ENCODE measurements at places on chromosomes 6 and 20.

DNA sequence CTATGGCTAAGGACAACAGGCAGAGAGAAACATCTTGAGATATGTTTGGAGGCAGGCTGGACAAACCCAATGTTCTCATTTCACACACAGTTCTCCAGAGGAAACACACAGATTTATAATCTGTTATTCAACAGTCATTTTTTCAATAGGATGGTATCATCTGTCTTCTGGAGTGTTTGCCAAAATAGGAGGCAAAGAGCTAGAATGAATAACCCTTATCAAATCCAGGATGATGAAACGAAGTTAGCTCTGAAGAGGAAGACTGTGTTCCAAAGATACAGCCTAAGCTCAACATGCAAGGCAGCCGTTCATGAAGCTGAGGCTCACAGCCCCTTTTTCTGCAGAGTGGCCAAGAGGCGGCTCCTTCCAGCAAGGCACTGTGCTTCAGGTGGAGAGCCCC lies 70.8 kb downstream of the PPP1R3G start:
- no peak for DNase-seq

DNA sequence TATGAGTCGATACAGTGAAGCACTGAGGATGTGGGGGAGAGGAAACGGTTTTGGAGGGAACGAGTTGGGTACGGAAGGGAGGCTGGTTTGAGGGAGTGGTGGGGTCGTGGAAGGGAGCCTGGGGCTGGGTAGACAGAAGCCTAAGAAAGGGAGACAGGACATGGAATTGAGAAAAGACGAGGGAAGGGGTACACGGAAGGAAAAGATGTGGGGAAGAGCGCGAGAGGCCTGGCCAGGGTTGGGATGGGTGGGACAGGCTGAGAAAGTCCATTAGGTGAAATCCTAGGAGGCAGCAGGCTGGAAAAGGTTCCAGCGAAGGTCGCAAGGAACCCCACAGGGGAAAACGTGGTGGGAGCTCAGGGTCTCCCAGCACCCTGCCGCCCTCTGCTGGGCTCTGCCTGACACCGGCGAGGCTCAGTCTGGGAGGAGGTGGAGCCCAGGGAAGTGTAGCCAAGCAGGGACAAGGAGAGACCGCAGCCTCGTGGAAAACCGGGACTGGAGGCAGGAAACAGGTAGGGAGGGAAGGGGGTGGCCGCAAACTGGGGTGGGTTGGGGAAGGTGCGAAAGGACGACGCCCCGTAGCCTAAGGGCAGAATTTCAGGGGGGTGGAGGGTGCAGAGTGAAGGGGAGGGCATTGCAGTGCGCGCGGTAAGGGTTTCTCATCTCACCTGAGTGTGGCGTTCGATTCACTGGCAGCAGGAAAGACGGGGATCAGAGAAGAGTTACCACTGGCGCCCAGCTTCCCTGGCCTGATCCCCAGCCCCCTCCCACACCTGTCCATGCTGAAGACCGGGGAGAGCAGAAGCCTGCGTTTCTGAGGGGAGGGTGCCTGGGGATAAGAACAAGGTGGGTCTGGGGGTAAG lies 4.3 kb downstream of the GABBR1 start:
- DNase-seq: peak; percentile 81

GRCh38 chr6:6368684-6369052 lies 48.2 kb upstream of the F13A1 start:
- no peak for DNase-seq

DNA sequence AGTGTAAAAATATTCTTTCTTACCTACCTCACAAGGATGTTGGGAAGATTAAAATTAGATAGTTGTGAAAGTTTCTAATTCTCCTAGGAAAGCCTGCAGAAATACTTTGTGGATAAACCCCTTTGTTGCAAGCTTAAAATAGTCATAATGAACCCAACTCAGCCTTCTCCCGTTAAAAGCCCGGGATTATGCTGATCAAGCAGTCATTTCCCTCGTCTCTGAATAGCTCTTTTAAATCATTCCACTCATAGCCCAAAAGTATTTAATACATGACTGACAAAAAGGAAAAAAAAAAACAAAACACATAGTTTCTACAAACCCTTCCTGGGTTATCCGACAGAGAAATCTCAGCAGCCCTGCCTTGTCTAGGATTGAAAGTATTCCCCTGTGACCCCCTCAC lies 10.9 kb upstream of the METTL24 start:
- DNase-seq: no peak

All from ACHN (cell line).